ENCODE measurements at places on chromosomes 2 and 18. TPM values are rescaled to one million over a fixed set of nuclear protein-coding genes. Genes with fewer than 3 reads are reported as not detected.

Gene CDH20
- 0.13 TPM for total RNA-seq

Gene NOL4
- not detected for total RNA-seq

Gene SMYD1
- not detected for total RNA-seq

Gene GYPC
- total RNA-seq = 93.2 TPM

Gene IL1F10
- not detected for total RNA-seq

Gene TTR
- not detected for total RNA-seq

Gene MAB21L4
- total RNA-seq = not detected

Gene HADHB
- 81.8 TPM for total RNA-seq

Gene PTPRM
- total RNA-seq = 22.2 TPM

Gene PROKR1
- 0.13 TPM for total RNA-seq

Gene HAUS1
- 72.9 TPM for total RNA-seq

Gene PID1
- total RNA-seq = 34.7 TPM

Gene LRRTM1
- not detected for total RNA-seq

Gene SH3BP4
- 47.0 TPM for total RNA-seq

Gene NYAP2
- under 0.01 TPM for total RNA-seq

Gene REG3A
- total RNA-seq = not detected

Gene SNED1
- total RNA-seq = 151 TPM

Gene IL36A
- total RNA-seq = not detected

Gene FHOD3
- 4.9 TPM for total RNA-seq

Gene SNTG2
- not detected for total RNA-seq

Gene ICOS
- total RNA-seq = not detected

Gene DDX1
- total RNA-seq = 65.6 TPM

Gene RRM2
- total RNA-seq = 60.6 TPM

Gene POTEC
- not detected for total RNA-seq

Gene PKDCC
- 200 TPM for total RNA-seq

Gene KIF3C
- total RNA-seq = 12.1 TPM

Gene G6PC2
- not detected for total RNA-seq

Gene IAH1
- 71.5 TPM for total RNA-seq

Gene DNAJC5G
- total RNA-seq = not detected

Gene HMSD
- 0.78 TPM for total RNA-seq

Gene TET3
- total RNA-seq = 4.8 TPM

Gene IGFBP5
- 1,071 TPM for total RNA-seq
